Activated CD8-positive, alpha-beta memory T cell treated with anti-CD3 and anti-CD28 coated beads for 1 hour (primary cell): ENCODE measurements at places on chromosomes 2 and 18.

- DNase-seq: no peak
Measured at GRCh38 chr2:215752991-215753390, 260.4 kb downstream of the MREG start.

GRCh38 chr2:225569995-225570394 lies 170.5 kb downstream of the NYAP2 start:
- DNase-seq: no peak

- no peak for DNase-seq
Measured at GRCh38 chr2:237260039-237260620, 153.8 kb downstream of the COL6A3 start.

GRCh38 chr2:9656270-9656766 lies 25.5 kb upstream of the YWHAQ start:
- DNase-seq: peak; percentile 18

DNA sequence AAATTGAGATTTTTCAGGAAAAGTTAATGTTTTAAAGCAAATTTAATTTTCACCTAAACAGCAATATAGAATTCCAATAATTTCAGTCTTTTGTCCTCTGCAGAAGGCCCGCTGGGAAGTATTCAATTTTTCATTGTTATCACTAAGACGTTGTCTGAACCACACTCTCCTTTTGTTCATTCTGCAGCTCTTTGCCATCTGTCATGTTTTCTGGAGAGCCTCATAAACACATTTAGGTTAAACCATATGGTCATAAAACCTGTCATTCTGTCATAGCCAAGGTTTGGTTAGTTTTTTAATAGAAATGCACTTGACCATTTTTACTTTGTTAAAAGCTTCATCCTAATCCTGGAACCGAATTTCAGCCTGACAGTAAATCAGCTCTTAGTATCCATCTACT lies 54.0 kb upstream of the PGAP1 start:
- DNase-seq: no peak

- no peak for DNase-seq
Measured at GRCh38 chr2:161782615-161783014, 158.4 kb downstream of the SLC4A10 start.

- DNase-seq: no peak
Measured at GRCh38 chr2:22449696-22450095, 935.3 kb upstream of the KLHL29 start.

DNA sequence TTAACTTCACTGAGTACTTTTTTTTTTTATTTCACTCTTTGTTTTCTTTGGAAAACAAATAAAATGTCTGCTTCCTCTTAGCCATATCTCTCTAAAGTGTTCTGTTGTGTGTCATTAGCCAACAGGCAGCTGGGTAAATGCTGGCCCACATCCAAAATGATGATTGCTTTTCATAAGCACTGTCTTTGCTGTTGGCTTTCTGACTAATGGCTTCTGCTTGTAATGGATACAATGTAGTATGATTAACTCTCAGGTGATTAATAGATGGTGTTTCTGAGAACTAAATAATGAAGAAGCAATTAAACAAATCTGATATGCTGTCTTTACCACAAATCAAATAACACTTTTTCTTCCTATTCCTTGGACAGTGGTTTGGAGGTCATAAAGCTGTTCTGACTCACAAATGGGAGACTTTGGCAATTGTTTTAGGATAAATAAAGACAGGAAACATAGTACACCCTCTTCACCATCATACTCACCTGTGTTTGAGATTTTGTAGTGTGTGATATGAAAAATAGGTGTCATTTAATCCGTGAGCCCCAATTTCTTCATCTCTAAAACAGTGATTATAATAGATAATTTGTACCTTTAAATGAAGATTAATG lies 888.4 kb downstream of the TSN start:
- no peak for DNase-seq
